ENCODE measurements at places on chromosomes 5 and 9.

DNA sequence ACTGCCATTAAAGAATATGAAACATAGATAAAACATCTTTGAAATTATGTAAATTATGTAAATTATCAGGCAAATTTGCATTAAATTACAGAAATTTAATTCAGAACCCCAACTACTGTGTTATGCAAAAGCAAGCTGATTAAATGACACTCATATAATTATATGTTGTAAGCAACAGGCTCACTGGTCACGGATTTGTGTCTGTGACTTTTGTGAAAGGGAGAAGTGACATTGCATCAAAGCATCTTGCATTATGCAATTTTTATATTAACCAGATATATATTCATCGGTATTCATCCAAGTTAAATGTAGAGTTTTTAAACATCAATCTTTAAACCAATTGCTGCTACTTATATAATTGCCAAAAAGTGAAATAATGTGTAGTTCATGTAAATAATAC is 13.0 kb upstream of the GLIPR2 start:
- no peak for DNase-seq

GRCh38 chr5:74418709-74419108 is 221.8 kb downstream of the ENC1 start:
- no peak for DNase-seq

DNA sequence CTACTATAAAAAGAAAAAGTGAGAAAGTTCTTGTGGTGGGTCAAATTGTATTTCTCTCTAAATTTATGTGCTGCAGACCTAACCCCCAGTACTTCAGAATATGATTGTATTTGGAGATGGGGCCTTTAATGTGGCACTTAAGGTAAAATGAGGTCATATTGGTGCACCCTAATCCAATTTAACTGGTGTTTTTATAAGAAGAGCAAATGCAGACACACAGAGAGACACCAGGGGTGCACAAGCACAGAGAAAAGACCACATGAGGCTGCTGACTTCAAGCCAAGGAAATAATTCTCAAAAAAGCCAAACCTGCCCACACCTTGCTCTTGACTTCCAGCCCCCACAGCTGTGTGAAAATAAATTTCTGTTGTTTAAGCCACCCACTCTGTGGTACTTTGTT is 80.2 kb upstream of the HTR4 start:
- no peak for DNase-seq

- DNase-seq = no peak
These were observed 63.6 kb downstream of the CCDC192 start for GRCh38 chr5:127766676-127767335.

DNA sequence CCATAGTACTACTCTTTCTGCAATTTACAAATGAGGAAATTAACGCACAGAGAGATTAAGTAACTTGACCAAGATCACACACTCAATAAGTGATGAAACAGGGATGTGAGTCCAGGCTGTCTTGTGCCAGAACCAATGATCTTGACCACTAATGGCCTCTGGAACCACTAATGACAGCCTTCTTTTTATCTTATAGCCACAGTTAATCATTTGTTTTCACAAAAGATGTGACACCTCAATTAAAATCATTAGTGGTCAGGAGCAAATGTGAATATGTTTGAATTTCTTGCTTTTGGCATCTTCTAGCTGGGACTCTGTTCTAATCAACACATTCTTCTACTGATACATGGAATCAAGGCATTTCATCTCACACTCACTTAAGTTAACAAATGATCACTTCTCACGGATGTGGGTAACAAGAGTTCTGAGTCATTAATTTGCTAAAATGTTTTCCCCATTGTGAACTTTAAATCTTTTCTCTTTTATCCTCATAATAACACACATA is 102.7 kb upstream of the CD180 start:
- DNase-seq = no peak

DNA sequence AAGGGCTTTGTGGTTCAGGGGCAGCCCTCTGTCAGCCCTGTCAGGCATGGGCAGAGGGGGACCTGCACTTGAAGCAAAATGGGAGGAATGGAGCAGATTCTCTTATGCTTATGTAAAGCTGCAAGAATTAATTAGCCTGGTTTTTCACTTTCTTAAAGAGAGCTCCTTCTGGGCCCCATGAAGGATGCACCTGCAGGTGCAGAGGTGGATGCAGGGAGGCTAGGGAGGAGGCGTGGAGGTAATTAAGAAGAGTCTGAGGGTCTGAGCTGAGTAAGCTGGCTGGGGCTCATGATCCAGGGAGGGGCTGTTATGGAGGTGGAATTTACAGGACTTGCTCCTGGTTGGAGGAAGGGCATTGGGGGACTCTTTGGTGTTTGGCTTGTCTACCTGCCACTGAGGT is 22.0 kb downstream of the NSG2 start:
- DNase-seq = no peak

DNA sequence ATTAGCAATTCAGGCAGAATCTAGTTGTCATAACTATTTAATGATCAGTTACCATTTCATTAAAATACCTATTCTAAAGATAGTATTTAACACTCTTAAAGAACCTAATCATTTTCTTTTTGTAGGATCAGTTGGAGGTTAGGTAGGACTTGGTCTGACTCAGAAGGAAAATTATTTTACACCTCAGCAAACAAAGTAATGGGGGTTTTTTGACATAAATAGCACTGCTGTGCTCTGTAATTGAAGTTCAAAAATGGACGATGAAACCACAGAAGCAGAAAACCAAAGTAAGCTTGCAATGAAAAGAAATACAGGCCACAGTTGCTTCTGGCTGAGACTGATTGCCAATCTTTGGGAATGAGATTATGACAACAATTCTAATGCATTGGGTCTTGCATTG is 187.0 kb upstream of the TRPM3 start:
- peak; percentile 10 for DNase-seq

DNA sequence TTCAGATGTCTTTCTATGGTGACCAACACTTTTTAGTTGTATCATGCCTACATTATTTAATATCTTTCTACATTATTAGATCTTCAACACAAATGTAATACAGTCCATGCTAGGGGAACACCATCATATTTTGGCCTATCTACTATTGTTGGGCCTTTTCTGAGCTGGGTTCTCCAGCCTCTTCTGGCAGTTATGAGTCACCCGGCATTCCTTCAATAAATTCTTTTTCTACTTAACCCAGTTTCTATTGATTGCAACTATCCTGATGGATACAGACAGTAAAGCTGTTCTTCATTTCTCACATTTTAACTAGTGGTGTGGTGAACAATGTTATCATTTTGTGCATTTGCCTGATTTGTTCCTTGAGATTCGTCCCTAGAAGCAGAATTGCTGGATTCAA is 529.3 kb downstream of the BNC2 start:
- no peak for DNase-seq

DNA sequence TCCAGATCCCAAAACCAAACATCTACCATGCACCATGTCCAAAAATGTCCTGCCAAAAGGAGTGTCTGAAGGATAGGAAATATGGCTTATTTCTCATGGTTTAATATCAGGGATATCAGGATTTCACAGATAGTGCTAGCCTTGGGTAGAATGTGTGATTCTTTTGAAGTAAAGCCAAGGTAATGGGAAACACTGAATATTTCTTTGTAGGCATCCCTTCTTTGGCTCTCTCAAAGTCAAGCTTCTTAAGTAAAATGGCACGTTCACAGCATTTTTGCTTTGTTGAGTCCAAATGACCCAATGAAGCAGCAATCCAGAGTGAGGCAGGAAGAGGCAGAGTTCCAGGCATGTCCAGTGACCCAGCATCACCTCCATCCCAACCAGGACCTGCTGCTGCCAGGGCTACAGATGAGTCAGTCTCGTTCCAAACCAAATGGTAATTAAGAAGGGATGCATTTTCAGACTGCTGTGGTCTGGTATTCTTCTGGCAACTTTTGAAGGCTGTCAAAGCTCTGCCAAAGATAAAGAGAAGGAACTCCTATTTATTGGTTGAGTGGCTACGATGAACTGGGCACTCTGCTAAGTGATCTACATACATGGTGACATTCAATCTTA is 678.8 kb upstream of the KLF4 start:
- no peak for DNase-seq

GRCh38 chr5:39109606-39110005 is 35.4 kb upstream of the RICTOR start:
- no peak for DNase-seq

GRCh38 chr9:135776893-135777622 is 75.1 kb downstream of the KCNT1 start:
- DNase-seq = no peak

DNA sequence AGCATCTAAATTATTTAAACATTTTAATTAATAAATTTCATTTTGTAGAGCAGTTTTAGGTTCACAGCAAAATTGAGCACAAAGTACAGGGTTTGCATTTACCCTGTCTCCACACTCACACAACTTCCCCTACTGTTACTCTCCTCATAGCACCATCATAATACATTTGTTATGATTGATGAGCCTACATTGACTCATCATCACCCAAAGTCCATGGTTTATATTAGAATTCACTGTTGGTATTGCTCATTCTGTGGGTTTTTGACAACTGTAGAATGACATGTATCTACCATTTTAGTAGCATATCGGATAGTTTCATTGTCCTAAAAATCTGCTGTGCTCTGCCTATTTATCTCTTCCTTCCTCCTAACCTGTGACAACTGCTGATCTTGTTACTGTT is 411.1 kb upstream of the MPDZ start:
- no peak for DNase-seq

GRCh38 chr5:174311121-174311520 is 265.6 kb downstream of the NSG2 start:
- no peak for DNase-seq

GRCh38 chr5:134463176-134463720 is 51.6 kb upstream of the CDKN2AIPNL start:
- peak; percentile 9 for DNase-seq

- DNase-seq = no peak
These were observed 26.9 kb upstream of the EXOC3 start for GRCh38 chr5:415928-416635.

GRCh38 chr9:83473488-83473971 is 64.7 kb downstream of the FRMD3 start:
- DNase-seq = peak; percentile 21

GRCh38 chr9:128051932-128052709 is 15.0 kb downstream of the NAIF1 start:
- peak; percentile 7 for DNase-seq

GRCh38 chr9:127451858-127452656 is 747 bp downstream of the LRSAM1 start:
- DNase-seq = peak; percentile 74

GRCh38 chr9:134590240-134591081 is 51.1 kb upstream of the COL5A1 start:
- DNase-seq = no peak

GRCh38 chr5:31944684-31945445 is 229.3 kb downstream of the GOLPH3 start:
- no peak for DNase-seq

DNA sequence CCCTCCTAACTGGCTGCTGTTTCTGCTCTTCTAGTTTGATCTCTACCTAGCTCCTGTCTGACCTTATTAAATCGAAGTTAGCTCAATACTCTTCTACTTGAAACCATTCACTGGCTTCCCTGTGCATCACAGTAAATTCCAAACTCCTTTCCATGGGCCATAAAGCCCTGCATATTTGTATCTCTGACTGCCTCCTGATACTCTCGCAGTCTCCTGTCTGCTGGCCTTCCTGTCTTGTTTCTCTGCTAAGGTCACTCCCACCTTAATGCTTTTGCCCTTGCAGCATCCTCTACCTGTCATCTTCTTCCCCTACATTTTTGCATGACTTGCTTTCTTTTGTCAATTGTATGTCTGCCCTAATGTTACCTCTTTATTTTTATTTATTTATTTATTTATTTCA is 44.8 kb downstream of the SNCAIP start:
- DNase-seq = no peak

GRCh38 chr5:73962801-73963425 is 336.9 kb downstream of the ARHGEF28 start:
- no peak for DNase-seq

GRCh38 chr5:97162045-97162444 is 19.6 kb upstream of the LIX1 start:
- peak; percentile 22 for DNase-seq

- no peak for DNase-seq
These were observed 30.0 kb upstream of the SLC22A5 start for GRCh38 chr5:132339502-132339901.

DNA sequence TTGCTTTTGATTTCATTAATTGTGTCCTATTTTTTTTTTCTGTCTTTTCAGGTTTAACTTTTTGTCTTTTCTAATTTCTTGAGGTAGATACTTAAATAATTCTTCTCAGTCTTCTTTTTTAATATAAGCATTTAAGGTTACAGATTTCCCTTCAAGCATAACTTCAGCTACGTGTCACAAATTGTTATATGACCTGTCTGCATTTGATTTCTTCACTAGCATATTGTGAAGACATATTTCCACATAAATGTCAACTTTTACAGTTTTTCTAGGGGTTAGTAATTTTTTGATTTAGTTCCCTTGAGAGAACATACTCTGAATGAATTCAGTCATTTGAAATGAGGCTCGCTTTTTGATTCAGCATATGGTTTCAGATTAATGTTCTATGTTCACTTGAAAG is 35.6 kb downstream of the RASA1 start:
- DNase-seq = no peak

- DNase-seq = no peak
These were observed 1.6 kb downstream of the ZFYVE16 start for GRCh38 chr5:80409367-80409966.

DNA sequence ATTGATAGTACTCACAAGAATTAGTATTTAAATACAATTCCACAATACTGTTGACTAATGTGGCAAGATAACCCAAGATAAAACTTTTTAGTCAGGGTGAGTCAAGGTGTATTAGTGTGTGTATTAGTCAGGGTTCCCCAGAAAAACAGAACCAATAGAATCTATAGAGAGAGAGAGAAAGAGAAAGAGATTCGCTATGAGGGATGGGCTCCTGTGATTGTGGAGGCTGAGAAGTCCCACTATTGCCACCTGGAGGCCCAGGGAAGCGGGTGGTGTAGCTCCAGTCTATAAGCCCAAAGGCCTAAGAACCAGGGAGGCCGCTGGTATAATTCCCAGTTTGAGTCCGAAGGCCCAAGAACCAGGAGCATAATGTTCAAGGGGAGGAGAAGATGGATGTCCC is 10.0 kb upstream of the SHISAL2B start:
- DNase-seq = no peak

GRCh38 chr9:112620388-112620787 is 97.5 kb downstream of the INIP start:
- no peak for DNase-seq

GRCh38 chr5:83608122-83608521 is 112.5 kb downstream of the HAPLN1 start:
- peak; percentile 19 for DNase-seq

DNA sequence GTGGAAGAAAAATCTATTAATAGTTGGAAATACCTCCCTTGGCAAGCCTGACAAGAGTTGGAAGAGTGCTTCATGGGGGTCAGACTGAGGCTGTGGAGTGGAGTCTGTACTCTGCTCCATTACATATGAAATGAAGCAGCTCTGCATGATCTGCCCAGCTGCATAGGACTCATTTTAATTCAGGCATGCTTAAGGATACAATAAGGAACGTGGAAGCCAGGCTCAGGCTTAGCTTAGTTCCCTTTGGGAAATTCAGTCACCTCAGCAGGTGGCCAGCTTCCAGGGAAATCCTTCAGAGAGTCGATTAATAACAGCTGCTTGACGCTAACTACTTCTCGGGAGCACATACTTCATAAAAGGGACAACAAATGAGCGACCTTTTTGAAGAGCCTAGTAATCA is 1672.9 kb upstream of the WWC1 start:
- DNase-seq = no peak

- DNase-seq = no peak
These were observed 685.1 kb downstream of the DTWD2 start for GRCh38 chr5:118303296-118303695.

- no peak for DNase-seq
These were observed 63.9 kb upstream of the CCDC180 start for GRCh38 chr9:97243606-97244005.

GRCh38 chr5:177447066-177447610 is 524 bp downstream of the PRR7 start:
- peak; percentile 86 for DNase-seq
